ENCODE measurements at places on chromosomes 4 and X.
A peak's percentile ranks its signal among the peaks of the same experiment; 100 is the strongest.

DNA sequence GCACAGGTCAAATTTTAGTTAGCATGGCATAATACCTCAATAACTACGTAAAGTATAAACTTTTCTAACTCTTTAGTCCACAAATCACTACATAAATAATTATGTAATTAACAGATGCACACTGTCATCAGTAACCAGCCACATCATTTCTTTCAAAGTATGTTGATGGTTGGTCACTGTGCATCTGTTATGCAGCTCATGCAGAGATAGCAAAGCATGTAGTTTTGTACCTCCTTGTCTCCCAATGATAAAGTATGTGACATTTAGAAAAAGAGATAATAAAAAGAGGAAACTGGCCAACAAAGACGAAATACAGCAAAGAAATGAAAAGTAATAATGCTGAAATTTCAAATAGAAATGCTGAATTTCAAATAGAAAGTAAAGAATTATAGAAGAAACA is 2.9 kb downstream of the LAMTOR3 start:
- DNase-seq, result no peak

DNA sequence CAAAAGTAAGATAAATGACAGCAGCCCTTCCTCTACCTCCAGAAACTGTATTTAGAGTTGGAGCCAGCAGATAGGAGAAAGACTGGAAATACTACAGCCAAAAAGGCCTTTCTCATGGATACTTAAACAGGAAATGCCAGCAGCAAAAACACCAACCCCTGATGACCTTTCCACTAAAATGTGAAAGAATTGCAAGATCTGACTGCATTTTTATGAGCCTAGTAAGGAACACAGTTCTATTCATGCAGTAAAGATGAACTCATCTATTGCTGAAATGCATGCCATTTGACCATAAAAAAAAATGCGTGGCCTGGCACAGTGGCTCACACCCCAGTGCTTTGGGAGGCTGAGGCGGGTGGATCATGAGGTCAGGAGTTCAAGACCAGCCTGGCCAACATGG is 19.9 kb downstream of the ABCG2 start:
- DNase-seq, result no peak

GRCh38 chr4:70984589-70984988 is 8.9 kb upstream of the DCK start:
- peak; percentile 22 for DNase-seq

DNA sequence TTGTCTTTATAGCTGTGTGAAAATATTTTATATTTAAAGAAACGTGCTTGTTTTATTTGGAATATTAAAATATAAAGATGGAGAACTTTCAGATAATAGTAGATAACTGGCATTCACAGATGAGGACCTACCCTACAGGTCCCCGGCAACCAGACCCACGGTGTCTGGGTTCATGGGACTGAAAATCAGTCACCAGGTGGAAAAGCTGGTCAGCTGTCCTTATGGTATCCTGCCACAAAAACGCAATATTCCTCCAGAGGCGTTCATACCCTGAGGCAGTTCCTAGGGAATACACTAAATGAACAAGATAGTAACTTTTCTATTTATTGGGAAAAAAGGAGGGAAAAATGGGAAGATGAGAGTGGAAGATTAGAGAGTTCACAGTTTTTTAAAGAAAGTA is 1.2 kb downstream of the TLR6 start:
- DNase-seq, result no peak

DNA sequence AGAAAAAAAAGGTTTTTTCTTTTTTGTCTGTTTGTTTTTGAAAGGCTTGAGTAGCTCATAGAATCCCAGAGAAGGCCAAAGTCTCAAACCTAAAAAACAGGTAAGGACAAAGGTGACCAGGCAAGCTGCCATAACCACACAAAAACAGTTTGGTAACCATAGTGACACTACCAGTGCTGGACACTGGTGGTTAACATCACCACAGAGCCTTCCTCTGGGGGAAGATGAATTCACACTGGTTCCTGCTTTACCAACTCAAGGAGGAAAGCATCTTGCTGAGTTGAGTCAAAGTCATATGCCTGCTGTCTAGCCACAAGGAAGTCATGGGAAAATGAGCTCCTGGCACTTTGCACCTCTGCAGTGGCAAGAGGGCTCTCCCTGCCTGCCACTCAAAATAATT is 32.5 kb downstream of the IDS start:
- DNase-seq, result no peak

- DNase-seq, result no peak
These were observed 103.7 kb downstream of the RBM47 start for GRCh38 chr4:40525752-40526598.

DNA sequence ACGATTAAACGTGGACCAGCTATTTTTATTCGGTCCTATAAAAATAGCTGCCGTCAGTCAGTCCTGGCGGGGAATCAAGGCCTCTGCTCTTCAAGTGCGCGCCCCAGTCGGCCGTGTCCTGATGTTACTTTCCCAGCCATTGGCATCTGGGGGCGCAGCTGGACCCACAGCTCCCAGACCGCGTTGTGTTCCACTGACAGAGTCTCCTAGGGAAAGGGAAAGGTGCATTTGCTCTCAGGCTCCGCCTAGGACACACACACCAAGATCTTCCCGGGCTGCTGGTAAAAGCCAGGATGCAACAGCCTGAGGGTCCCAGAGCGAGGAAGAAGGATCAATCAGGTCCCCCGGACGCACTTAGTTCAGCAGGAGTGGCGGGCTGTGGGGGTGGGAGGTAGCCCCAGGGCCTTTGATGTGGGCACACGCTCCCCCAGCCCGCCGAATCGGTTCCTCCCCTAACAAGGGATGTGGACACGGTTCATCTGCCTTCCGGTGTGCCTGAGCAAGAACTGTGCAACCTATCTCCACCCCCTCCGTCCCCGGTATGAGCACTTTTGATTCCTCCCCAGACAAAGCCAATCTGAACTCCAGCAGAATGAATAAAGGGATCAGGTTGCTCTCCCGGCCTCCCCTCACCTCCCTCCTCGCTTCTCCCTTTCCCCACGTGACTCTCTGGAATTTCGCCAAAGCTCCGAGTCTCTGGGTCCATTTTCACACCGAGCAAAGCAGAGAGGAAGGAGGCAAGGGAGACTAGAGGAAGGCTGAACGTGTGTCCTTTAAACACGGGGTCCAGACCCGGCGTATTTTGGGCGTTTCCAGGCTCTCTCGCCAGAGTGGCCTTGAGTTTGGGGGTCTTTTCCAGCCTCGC is 626 bp upstream of the FRAS1 start:
- peak; percentile 41 for DNase-seq

- peak; percentile 81 for DNase-seq
These were observed 609 bp upstream of the SLC25A6 start for GRCh38 chrX:1392376-1393068.

GRCh38 chr4:2494992-2495391 is 26.1 kb downstream of the RNF4 start:
- DNase-seq, result no peak

GRCh38 chrX:16077811-16078210 is 45.6 kb upstream of the GRPR start:
- no peak for DNase-seq

GRCh38 chrX:140157611-140158010 is 192.3 kb upstream of the CXorf66 start:
- DNase-seq, result no peak

DNA sequence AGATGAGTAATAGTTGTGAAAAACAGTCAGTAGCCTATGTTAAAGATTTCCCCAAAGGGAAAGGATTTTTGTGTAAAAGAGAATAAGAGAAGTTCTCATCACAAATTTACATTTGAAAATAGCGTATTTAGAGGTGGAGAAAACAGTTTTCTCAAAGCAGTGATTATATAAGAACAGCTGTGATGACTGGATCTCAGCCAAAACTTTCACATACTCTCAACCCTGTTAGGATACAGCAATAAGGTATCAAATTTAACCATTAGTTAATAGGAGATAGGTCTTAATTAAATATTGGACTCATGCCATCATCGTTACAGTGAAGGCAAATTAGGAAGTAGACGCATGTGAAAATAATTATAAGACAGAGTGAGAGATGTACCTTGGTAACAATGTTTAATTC is 622.7 kb downstream of the PCDH18 start:
- no peak for DNase-seq

- no peak for DNase-seq
These were observed 1575.3 kb upstream of the AGA start for GRCh38 chr4:179017581-179017980.

- no peak for DNase-seq
These were observed 49.6 kb downstream of the RRAGB start for GRCh38 chrX:55767100-55767499.

- no peak for DNase-seq
These were observed 298.8 kb downstream of the TEX13A start for GRCh38 chrX:104921584-104922205.

GRCh38 chr4:19133315-19133714 is 1111.8 kb upstream of the LCORL start:
- DNase-seq, result no peak

DNA sequence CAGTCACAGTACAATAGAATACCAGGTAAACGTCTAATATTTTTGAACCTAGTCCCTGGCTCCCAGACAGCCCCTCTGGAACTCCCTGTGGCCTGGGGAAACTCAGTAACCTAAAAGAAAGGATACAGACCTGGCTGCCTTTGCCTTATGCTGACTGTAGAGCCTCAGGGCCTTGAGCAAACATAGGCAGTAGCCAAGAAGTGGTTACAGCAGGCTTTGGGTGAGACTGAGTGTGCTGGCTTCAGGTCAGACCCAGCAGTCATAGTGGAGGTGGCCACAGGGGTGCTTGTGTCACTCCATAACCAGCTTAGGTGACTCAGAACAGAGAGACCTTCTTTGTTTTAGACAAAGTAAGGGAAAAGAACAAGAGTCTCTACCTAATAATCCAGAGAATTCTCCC is 141.8 kb upstream of the PRDX4 start:
- no peak for DNase-seq

GRCh38 chrX:107729558-107730297 is 45.9 kb downstream of the TSC22D3 start:
- DNase-seq, result no peak

- no peak for DNase-seq
These were observed 263.9 kb upstream of the CXorf66 start for GRCh38 chrX:140229191-140229590.

- no peak for DNase-seq
These were observed 14.9 kb downstream of the SPRY1 start for GRCh38 chr4:123411514-123411913.

- DNase-seq, result no peak
These were observed 8.0 kb downstream of the IGFBP7 start for GRCh38 chr4:57102050-57102624.

- DNase-seq, result no peak
These were observed 2.6 kb upstream of the WDR19 start for GRCh38 chr4:39179681-39180080.

GRCh38 chr4:64146030-64146429 is 263.2 kb downstream of the TECRL start:
- no peak for DNase-seq

DNA sequence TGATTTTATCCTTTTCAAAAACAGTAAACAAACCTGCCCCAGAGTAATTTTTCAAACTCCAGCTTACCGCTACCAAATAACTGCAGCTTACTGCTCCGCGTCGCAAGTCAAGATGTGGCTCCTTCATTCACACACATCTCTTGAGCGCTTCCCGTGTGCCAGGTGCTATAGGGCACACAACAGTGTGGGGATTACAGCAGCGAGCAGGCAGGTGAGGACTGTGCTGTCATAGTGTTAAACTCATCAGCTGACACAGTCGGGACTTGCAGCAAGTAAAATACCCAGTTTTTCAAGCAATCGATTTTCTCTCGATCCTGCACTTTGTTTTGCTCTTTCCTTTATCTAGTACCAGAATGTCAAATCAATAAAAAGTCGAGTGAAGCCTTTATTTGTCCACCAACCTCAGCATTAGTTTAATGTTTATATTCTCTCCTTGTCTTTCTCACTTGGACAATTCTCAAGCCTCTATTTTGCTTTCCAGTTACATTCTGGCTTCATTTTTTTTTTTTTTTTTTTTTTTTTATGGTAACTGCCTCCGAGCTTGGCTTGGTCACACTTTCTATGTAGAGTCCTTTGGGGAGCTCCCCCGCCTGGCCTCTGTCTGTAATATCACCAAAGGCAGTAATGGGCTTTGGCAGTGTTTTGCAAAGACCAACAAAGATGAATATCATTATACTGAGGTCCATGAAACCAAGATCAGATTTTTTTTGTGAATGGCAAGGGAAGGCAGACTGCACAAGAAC is 8.3 kb upstream of the ASB5 start:
- peak; percentile 70 for DNase-seq

GRCh38 chr4:182111586-182111985 is 131.6 kb upstream of the TENM3 start:
- DNase-seq, result no peak

- no peak for DNase-seq
These were observed 215.5 kb upstream of the VEGFC start for GRCh38 chr4:177008071-177008835.

DNA sequence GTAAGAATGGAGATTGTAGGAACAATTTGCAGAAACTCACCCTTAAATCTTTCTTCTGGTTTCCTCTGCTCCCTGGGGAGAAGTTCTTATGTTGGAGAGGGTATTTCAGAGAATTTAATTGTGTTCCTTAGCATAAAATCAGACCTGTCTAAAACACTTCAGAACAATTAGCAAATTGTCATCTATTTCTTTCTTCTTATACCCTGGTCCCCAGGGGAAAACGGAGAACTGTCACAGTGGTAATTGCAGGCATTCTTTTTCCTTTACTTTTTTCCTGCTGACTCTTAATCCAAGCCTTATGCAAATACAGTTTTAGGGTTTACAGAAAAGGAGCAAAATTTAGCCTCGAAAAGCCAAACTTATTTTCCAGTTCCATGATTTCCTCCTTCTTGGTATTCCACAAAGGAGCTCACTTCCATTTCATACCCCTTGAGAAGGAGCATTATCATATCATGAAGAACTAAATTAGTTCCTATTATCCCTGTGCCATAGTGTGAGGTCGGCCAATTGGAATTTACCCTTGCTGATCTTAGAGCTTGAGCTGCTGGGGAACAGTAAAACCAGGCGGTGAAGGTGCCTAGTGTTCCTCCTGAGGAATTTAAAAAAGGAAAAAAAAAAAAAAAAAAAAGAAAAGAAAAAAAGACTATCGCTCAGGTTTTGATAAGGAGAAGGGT is 173.8 kb downstream of the IL15 start:
- no peak for DNase-seq

DNA sequence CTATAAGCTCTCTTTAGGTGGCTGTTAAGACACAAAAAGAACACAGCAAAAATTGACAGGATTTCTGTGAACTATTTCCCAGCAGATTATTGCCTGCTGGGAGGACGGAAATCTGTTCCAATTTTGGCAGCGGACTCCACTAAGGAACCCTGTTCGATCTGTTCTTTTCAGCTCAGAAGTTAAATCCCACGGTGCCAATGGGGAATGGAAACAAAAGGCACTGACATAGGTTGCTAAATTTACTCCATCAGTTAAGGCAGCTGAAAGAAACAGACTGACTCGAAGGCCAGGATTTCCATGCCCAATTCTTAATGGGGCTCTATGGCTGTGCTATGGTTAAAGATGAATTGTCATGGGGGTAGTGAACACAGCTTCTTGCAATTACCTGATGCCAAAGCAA is 126.5 kb upstream of the HPGD start:
- no peak for DNase-seq

DNA sequence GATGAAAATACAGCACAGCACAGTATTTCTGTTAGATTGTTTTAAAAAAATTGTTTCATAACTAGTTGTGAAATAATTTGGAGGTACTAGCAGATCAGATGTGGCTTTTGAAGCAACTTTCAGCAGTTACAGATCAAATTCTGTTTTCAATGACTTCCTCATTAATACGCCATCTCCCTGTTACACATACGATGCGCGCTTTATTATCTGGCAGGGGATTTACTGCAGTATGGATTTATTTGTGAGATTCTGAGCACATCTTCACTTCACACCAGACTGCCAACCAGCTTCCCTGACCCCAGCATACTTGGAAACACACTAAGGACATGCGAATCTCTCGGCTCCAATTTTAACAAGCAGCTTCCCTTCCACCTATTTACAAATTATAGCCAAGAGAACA is 235.5 kb upstream of the DIAPH2 start:
- no peak for DNase-seq
